ENCODE measurements at places on chromosomes 2 and 18.

GRCh38 chr18:23307567-23308295 is 145.4 kb upstream of the RIOK3 start:
- DNase-seq: peak; percentile 72

GRCh38 chr2:5495586-5495985 is 196.6 kb upstream of the SOX11 start:
- DNase-seq: no peak

DNA sequence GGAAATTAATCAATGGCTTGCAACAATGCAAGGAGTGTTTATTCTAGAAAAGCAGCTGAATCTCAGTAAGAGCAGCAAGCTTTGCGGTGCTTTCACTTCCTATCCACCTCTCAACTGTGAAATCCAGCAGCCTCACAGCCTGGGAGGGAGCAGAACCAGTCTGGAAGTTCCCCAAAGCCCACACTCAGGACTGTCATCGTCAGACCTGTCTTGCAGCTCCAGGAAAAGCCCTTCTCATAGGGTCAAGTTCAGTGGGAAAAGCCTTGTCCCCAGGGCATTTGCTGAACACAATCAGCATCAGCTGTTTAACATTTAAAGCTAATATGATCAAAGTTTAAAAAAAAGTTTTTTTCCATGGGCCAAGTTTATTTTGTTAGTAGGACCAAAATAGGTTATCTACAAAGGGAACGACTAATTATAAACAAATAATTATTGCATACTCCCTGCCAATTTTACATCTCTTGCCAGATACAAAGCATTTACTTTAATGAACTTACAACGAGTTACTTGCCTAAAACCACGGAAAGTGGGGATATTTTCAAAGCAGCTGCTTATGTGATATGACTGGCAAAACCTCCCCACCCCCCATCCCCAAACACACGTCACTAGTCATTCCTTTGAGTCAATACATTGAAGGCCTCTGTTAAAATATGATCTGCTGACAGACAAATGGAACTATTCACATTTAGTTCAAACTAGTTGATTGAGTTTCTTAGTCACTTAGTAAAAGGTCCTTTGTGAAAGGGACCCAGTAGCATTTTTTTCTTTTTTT is 36.8 kb downstream of the PARD6G start:
- DNase-seq: no peak

DNA sequence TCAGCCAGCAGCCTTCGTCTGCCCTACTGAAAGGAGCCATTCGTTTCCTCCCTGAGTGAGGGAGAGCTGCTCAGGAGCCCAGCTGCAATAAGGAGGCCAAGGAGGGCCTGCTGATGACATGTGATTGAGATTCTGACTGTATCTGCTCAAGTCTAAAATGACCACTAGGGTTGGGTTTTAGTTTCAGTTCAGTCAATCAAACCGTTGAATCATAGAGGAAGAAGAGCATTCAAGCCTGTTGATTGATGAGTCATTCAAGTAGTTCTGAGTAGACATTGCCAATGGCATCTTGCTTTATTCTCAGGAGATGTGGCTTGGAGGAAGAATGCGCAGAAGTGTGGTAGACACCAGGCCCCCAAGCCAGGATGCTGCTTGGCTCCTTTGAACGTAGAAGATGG is 19.9 kb upstream of the BCL2L11 start:
- no peak for DNase-seq

Measured in 8988T (cell line).